ENCODE measurements at places on chromosomes 12 and 14.

DNA sequence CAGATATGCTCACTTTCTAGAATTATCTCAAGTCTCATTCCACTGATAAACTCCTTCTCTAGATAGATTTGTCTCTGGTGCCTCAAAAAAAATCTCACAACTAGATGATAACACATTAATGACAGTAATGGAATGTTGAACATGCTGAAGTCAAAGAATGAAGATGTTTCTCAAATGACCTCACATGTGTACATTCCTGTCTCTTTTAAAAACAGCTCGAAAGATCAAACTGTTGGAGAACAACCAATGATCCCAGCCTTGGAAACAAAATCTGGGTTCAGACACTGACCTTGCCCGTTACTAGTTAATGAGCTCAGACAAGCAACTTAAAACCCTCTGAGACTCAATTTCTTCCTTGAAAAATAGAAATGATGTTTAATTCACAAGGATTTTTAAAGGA, 44.7 kb upstream of the KCNJ8 start:
- DNase-seq, result no peak

GRCh38 chr12:43345023-43345422, 207.0 kb downstream of the ADAMTS20 start:
- DNase-seq, result no peak

DNA sequence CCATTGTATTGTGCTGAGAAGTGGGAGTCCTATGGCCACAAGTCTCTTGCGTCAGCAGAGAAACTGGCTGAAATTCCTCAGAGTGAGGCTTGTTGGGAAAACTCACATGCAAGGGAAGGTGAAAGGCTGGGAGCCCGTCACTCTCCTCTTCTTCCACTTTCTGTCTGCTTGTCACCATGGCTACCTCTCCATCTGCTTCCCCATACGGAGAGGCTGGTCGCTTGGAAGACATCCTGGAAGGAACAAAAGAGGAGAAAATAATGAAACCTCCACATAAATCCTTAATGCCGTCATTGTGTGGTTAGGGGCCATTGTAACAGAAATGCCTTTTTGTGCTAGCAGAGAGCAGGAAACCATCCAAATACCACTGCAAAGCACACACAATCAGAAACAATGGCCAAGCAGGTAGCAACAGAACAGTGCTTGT, 53.7 kb downstream of the SOX5 start:
- DNase-seq, result no peak

DNA sequence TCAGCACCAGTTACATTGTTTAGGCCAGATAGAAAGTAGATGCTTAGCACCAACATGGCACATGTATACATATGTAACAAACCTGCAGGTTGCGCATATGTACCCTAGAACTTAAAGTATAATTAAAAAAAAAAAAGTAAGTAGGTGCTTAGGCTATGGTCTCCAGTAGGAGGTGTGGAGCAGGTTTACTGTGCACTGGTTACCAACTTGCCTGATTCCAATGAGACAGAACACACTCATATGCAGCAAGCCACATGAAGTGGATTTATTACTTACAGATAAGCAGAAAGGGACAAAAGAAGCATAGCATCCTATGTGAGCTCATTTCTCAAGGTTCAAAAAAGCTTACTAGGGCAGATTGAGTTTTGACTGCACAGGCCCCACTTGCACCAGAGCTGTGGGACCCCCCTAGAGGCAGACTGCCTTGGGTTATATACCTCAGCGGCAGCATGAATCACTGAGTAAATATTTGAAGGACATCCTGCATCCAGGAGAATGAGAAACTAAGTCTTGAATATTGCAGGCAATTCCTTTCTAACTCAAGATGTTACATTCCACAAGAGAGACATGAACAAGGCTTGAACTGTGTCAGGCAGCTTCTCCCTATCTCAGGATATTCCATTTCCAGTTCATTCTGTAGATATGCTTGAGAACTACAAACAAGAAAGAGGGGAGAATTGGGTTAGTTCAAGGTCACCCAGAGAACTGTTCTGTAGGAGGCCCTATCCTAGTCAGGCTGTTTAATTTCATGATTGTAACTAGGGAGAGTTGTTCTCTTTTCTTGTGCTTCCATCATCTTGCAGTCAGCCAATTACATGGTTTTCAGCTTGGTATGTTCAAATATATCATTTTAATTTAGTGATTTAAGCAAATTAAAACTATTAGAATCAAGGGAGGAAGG, 30.1 kb downstream of the LRFN5 start:
- DNase-seq, result no peak

GRCh38 chr14:26078561-26078960, 519.3 kb downstream of the NOVA1 start:
- DNase-seq, result no peak

DNA sequence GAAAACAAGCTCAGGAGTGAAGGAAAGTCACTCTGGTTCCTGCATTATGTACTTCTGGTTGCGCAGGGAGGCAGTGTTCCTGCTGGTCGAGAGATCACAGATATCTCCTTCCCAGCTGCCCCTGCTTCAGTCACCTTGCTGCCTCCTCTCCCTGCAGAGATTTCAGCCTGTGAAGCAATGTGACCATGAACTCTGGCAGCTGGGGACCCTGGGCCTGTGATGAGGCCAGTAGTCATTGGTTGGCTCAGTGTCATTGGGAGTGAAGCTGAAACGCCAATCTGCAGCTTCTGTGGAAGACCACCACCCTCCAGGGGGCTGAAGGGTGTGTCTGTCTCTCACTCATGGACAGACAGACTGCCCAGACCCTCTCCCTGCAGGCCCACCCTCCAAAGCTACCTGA, 45.0 kb downstream of the PLEKHD1 start:
- no peak for DNase-seq

DNA sequence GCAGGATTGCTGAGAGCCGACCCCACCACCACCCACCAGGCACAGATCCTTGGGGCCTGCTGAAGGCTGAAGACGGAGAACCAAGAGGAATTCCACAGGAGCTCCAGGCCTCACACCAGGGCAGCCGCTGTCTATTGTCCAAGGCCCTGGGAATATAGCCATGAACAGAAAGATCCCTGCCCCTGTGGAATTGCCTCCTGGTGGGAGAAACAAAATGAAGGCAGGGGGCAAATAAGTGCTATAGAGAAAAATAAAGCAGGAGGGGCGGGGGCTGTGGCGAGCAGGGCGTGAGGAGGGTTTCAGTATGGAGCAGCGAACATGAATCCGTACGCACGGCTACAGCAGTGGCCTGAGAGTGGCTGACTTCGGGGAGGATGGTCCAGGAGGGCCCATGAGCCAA, 96.1 kb downstream of the EML1 start:
- no peak for DNase-seq

- DNase-seq, result no peak
Observed at GRCh38 chr12:63802012-63802608, 22.4 kb downstream of the RXYLT1 start.

DNA sequence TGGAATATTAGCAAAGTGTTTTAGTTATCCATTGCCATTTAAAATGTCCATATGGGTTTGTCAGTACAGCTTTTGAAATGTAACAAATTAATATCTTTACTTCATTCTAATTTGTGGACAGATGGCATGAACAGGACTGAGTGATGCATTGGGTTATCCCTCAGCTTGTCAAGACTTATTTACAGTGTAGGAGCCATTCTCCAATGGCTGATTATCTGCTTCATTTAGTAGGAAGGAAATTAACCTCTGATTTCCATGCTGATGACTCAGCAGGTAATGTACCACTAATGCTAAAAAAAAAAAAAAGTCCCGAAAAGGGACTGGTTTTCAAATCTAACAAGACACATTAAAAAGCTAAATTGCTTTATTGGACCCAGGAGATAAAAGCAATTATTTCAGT, 1149.0 kb upstream of the USP15 start:
- DNase-seq, result no peak

GRCh38 chr12:3752096-3752709, 706 bp downstream of the CRACR2A start:
- DNase-seq, result peak; percentile 54

DNA sequence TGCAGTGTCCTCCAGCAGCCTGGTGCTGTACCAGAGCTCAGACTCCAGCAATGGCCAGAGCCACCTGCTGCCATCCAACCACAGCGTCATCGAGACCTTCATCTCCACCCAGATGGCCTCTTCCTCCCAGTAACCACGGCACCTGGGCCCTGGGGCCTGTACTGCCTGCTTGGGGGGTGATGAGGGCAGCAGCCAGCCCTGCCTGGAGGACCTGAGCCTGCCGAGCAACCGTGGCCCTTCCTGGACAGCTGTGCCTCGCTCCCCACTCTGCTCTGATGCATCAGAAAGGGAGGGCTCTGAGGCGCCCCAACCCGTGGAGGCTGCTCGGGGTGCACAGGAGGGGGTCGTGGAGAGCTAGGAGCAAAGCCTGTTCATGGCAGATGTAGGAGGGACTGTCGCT, 15.2 kb downstream of the C12orf43 start:
- no peak for DNase-seq

GRCh38 chr14:100692859-100693558, 33.7 kb upstream of the DLK1 start:
- no peak for DNase-seq

- DNase-seq, result no peak
Observed at GRCh38 chr12:50828886-50829285, 13.8 kb upstream of the TMPRSS12 start.

- DNase-seq, result no peak
Observed at GRCh38 chr14:68112442-68112841, 292.9 kb downstream of the RAD51B start.

GRCh38 chr14:38189930-38190726, 17.6 kb upstream of the SSTR1 start:
- DNase-seq, result no peak

GRCh38 chr12:53461059-53461458, 9.2 kb downstream of the PCBP2 start:
- DNase-seq, result no peak

GRCh38 chr14:73324533-73324932, 87.2 kb downstream of the PAPLN start:
- no peak for DNase-seq

GRCh38 chr14:28770061-28770460, 3.5 kb downstream of the FOXG1 start:
- no peak for DNase-seq
